A549 treated with AZD2906 at 1 μM for 4 hours (cell line): ENCODE measurements at places on chromosomes 16 and 17. TPM values are rescaled to one million over a fixed set of nuclear protein-coding genes. Genes with fewer than 3 reads are reported as not detected.

The GAST gene
- total RNA-seq, result 0.17 TPM in 1 of 5 replicates, not detected in the others

The MEAK7 gene
- total RNA-seq, result 45.1 to 60.4 TPM (median 53.1 TPM) in 5 replicates

The TBC1D28 gene
- total RNA-seq, result not detected in 5 replicates

The UTS2R gene
- total RNA-seq, result not detected in 5 replicates

The ARHGDIA gene
- total RNA-seq, result 592 to 701 TPM (median 654 TPM) in 5 replicates

The B3GNT9 gene
- total RNA-seq, result 7.2 to 10.2 TPM (median 9.8 TPM) in 5 replicates
